ENCODE measurements at places on chromosomes 2 and 18. TPM values are rescaled to one million over a fixed set of nuclear protein-coding genes. Genes with fewer than 3 reads are reported as not detected.
A peak's percentile ranks its signal among the peaks of the same experiment; 100 is the strongest.

DNA sequence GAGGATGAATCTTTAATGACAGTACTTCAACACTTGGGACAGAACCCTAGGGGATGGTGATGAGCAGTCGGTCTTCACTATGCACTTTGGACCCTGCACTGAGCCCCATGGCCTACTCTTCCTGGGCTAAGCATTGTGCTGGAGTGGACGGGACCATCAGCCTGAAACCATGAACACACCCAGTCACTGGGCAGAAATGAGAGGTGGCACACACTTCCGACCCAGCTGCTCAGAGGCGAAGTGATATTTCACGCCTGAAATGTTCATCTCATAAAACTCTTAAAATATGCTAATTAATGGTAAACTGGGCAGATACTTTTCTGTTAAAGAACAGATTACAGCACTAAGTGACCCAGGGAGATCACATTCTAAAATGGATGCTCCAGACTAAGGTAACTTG, 150.3 kb upstream of the NDUFV2 start:
- peaks cover 38% of the 10 kb centered on the region for H3K4me1 ChIP-seq
- H3K36me3 ChIP-seq: no peaks in the 10 kb centered on the region
- H3K4me3 ChIP-seq: no peak overlapping the region
- no peaks in the 10 kb centered on the region for H3K27me3 ChIP-seq

- H3K4me3 ChIP-seq: no peak overlapping the region
- no peaks in the 10 kb centered on the region for H3K36me3 ChIP-seq
- no peaks in the 10 kb centered on the region for H3K4me1 ChIP-seq
- DNase-seq: no peak
These were observed 524.7 kb upstream of the CNTNAP5 start for GRCh38 chr2:123500346-123500745.

DNA sequence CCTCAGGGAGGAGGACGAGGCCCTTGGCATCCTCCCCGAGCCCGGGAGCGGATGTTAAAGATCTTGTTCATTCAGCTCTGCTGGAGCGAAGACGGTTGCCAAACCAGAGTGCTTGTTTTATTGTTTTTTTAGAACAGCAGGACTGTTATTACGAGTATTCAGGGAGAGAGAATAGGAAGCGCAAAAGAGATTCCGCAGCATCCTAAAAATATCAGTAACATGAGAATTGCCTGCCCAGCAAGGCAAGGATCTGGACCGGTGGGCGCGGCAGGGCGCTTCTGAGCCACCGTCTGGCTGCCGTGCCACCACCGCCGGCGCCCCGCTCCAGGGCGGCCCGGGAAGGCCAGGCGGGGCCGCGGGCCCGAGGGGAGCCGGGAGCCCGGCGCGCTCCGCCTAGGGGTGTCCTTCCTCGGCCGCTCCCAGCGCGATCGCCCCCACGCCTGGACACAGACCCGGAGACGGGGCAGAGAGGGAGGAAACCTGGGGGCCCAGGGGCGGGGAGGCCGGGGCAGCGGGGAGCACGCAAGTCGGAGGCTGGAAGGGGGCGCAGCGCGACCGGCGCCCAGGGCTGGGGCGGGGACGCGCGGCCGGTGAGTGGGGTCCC, 843 bp downstream of the CYS1 start:
- no peak overlapping the region for H3K27ac ChIP-seq
- peak; percentile 38 for DNase-seq
- H3K36me3 ChIP-seq: no peaks in the 10 kb centered on the region
- H3K27me3 ChIP-seq: peaks cover 45% of the 10 kb centered on the region
- H3K4me3 ChIP-seq: peak overlapping the region; percentile 57

DNA sequence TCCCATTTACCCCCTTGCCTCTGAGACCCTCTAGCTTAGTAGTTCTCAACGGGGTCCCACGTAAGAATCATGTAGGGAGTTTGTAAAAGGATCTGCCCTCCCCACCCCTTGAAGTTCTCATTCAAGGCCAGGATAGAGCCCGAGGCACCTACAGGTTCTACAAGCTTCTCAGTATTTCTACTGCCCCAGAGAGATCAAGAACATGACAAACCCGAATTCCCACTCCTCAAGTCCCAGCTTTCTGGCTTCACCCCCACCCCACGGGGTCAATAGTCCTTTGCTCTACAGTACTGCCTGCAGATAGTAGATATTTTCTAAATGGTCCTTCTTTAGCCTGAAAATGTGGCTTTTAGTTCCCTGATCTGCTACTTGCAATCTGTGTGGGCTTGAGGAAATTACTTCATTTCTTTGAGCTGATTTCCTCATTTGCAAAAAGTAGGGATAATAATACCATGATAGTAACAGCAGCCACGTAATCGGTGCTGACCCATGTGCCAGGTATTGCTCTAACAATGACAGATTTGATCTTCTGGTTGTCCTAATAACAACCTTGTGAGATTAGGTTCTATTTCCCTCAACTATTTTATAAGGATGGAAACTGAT, 7.1 kb downstream of the CIB4 start:
- no peak overlapping the region for H3K27ac ChIP-seq
- peaks cover 35% of the 10 kb centered on the region for H3K4me1 ChIP-seq
- no peak for DNase-seq
- H3K4me3 ChIP-seq: no peak overlapping the region
- H3K27me3 ChIP-seq: no peaks in the 10 kb centered on the region

- H3K27ac ChIP-seq: no peak overlapping the region
- 0 out of 2 replicates have a peak, but pooled peaks cover 5% of the 10 kb centered on the region for H3K4me1 ChIP-seq
- H3K27me3 ChIP-seq: no peaks in the 10 kb centered on the region
- no peak for DNase-seq
- no peaks in the 10 kb centered on the region for H3K36me3 ChIP-seq
These were observed 310.3 kb upstream of the LYPD1 start for GRCh38 chr2:132980304-132980703.

DNA sequence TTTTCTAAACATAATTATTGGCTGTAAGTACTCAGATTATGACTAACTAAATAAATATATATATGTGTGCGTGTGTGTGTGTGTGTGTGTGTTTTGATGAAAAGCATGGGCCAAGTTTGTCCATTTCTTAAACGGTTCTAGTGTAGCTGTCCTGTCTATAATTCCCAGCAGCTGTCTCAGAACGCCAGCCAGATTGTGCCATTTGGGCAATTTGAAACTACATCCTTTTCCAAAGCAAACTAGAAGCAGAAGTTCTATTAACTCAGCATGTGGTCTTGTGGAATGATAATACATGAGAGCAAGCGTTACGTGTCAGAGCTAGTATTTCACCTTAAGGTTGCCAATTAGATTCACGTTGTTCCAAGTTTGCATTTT, 1.7 kb downstream of the ARHGAP28 start:
- no peak overlapping the region for H3K27ac ChIP-seq
- peaks cover 3% of the 10 kb centered on the region for H3K27me3 ChIP-seq
- no peak overlapping the region for H3K4me3 ChIP-seq
- no peak for DNase-seq

DNA sequence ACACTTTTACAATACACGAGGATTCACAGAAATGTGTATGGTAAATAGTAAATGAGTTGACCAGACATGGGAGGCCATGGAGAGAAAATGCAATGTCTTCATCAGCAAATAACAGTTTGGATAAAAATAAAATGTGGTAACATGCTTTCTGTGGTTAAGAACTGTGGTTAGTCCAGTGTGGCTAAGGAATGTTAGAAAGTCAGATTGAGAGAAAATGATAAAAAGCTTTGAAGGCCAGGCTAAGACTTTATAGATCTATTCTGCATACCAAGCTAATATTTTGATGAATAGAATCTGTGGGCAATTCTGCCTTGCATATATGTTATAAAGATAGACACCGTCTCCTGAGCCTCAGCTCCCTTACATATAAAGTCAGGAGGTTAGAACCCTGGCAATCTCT, 215.9 kb downstream of the SOX11 start:
- H3K36me3 ChIP-seq: no peaks in the 10 kb centered on the region
- H3K4me1 ChIP-seq: no peaks in the 10 kb centered on the region
- peaks cover 8% of the 10 kb centered on the region for H3K27me3 ChIP-seq
- H3K27ac ChIP-seq: no peak overlapping the region

- no peaks in the 10 kb centered on the region for H3K36me3 ChIP-seq
- no peak for DNase-seq
- no peak overlapping the region for H3K27ac ChIP-seq
- H3K4me3 ChIP-seq: no peak overlapping the region
These were observed 89.9 kb downstream of the MAPK4 start for GRCh38 chr18:50649821-50650220.

- peak overlapping the region; percentile 90 for H3K4me3 ChIP-seq
- peaks cover 47% of the 10 kb centered on the region for H3K4me1 ChIP-seq
- no peaks in the 10 kb centered on the region for H3K27me3 ChIP-seq
- no peaks in the 10 kb centered on the region for H3K36me3 ChIP-seq
- DNase-seq: peak; percentile 79
These were observed 101.6 kb downstream of the SPTBN1 start for GRCh38 chr2:54557601-54558187.

DNA sequence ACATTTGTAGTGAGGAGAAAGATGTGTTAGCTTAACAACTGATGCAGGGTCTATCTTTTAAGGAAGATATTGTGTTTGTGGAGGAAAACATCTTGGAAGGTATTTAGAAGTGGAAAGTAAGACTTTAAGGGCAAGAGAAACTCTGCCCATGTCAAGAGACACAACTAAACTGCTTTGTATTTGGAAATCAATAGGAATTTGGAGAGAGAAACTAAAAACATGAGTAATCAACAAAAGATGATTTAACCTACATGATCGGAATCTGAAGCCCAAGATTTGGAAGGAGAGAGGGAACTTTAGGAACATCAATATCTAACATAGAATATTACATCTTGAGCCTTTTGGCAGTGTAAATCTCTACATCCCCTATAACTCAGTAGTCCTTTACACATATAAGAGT, 184.2 kb upstream of the COL3A1 start:
- no peak overlapping the region for H3K27ac ChIP-seq
- H3K36me3 ChIP-seq: no peaks in the 10 kb centered on the region
- H3K4me1 ChIP-seq: no peaks in the 10 kb centered on the region
- DNase-seq: no peak
- no peaks in the 10 kb centered on the region for H3K27me3 ChIP-seq

GRCh38 chr2:199810422-199811171, 40.4 kb downstream of the FTCDNL1 start:
- H3K36me3 ChIP-seq: no peaks in the 10 kb centered on the region
- H3K27ac ChIP-seq: no peak overlapping the region
- H3K4me3 ChIP-seq: no peak overlapping the region
- no peaks in the 10 kb centered on the region for H3K27me3 ChIP-seq
- no peak for DNase-seq

GRCh38 chr2:212727751-212728150, 189.1 kb upstream of the ERBB4 start:
- DNase-seq: no peak
- no peak overlapping the region for H3K27ac ChIP-seq
- H3K4me3 ChIP-seq: no peak overlapping the region
- H3K4me1 ChIP-seq: peaks cover 13% of the 10 kb centered on the region

GRCh38 chr2:20643826-20644225, 7.1 kb downstream of the HS1BP3 start:
- no peaks in the 10 kb centered on the region for H3K4me1 ChIP-seq
- H3K36me3 ChIP-seq: no peaks in the 10 kb centered on the region
- no peak for DNase-seq
- H3K27ac ChIP-seq: no peak overlapping the region
- no peaks in the 10 kb centered on the region for H3K27me3 ChIP-seq

GRCh38 chr2:105376010-105376409, 22.8 kb downstream of the FHL2 start:
- H3K27ac ChIP-seq: no peak overlapping the region
- no peaks in the 10 kb centered on the region for H3K27me3 ChIP-seq
- peaks cover 21% of the 10 kb centered on the region for H3K4me1 ChIP-seq
- DNase-seq: no peak
- peaks cover 85% of the 10 kb centered on the region for H3K36me3 ChIP-seq

- H3K27me3 ChIP-seq: no peaks in the 10 kb centered on the region
- no peak overlapping the region for H3K4me3 ChIP-seq
- H3K4me1 ChIP-seq: no peaks in the 10 kb centered on the region
- no peak for DNase-seq
These were observed 1.1 kb upstream of the CDH2 start for GRCh38 chr18:28177828-28178635.

DNA sequence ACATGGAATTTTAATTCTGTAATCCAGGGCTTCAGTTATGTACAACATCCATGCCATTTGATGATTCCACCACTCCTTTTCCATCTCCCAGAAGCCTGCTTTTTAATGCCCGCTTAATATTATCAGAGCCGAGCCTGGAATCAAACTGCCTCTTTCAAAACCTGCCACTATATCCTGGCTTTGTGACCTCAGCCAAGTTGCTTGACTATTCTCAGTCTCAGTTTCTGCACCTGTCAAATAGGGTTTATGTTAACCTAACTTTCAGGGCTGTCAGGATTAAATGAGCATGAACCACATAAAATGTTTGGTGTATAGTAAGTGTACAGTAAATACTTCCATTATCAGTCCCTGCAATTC, 108.7 kb downstream of the XRCC5 start:
- no peak for DNase-seq
- H3K27ac ChIP-seq: peak overlapping the region; percentile 38
- peaks cover 66% of the 10 kb centered on the region for H3K4me1 ChIP-seq
- no peaks in the 10 kb centered on the region for H3K27me3 ChIP-seq
- no peak overlapping the region for H3K4me3 ChIP-seq

BCL11A gene
- total RNA-seq: not detected

FNDC4 gene
- total RNA-seq: 5.3 TPM

NXPH2 gene
- total RNA-seq: not detected

FOXD4L1 gene
- total RNA-seq: 0.43 TPM

NOSTRIN gene
- 0.68 TPM for total RNA-seq

LRRTM4 gene
- 1.3 TPM for total RNA-seq

Measured in PC-9 (cell line).